Stimulated activated CD4-positive, alpha-beta T cell treated with anti-CD3 and anti-CD28 coated beads, TNF-alpha, amount 100 ng/mL, for 1 hour (primary cell): ENCODE measurements at places on chromosomes 13 and 19.

GRCh38 chr19:7326105-7326877, 22.4 kb upstream of the ARHGEF18 start:
- DNase-seq, result no peak

DNA sequence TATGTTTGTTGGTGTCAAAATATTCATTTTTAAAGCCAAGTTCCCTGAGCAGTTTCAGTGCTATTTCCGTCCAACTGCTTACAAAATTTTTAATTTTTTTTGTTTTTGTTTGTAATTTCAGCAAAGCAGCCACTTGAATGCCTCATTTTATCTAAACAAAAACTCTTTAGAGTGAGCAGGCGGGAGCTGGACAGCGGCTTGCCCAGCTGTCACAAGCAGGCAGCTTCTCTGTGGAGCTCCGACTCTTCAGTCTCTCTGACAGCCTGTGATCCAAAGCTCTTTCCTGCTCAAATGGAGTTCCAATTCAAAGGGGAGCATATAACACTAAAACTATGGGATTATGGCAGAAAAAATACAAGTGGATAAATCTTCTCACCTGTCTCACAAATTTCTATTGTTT, 618.3 kb upstream of the PCDH20 start:
- DNase-seq, result no peak

DNA sequence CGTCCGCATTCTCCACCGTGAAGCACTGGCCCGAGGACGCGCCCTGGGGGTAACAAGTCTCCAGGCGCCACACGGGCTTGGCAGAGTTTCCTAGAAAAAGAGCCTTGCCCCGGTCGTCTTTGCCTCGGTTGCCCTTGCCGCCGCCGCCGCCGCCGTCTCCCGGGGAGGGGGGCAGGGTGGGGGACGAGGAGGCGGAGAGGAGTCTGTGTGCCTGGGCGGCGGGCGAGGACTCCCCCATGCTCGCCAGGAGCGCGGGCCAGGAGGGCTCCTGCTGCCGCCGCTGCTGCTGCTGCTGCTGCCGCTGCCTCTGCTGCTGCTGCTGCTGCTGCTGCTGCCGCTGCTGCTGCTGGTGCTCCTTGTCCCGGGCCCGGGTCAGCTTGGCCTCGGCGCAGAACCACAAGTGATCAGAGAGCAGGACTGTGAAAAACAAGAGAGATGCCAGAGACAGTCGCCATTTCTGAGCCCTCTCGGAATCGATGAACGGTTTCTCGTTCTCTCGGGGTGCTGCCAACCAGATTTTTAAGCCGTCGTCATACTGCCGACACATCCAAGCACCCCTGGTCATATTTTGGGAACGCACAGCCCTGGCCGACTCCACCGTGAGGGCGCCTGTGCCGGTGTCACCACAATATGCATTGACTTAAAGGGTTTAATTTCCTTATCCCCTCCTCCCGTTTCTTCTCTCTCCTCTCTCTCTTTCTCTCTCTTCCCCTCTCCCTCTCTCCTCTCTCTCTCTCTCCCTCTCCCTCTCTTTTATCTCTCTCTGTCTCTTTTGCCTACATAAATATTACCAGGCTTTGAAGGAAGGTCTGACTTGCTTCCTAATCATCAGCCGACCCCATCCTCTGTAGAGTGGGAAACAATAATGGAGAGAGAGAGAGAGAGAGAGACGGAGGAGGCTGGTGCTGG, 349.1 kb downstream of the LIG4 start:
- DNase-seq, result no peak

- no peak for DNase-seq
Observed at GRCh38 chr13:112053167-112053743, 13.7 kb upstream of the SOX1 start.

DNA sequence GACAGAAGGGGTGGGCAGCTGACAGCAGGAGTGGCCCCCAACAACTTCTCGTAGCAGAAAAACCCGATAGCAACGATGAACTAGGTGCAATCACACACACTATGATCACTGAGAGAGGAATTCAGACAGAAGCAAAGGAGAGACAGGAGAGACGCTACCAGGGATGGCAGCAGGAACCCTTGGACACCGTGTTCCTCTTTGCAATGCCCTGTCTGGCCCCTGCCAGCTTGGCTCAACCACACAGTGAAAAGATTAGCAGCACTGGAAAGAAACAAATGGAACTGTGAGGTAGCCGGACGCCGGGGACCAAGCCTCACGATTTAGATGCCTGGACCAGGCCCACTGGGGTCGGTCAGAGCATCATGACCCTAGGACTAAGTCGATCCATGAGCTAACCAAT, 23.6 kb downstream of the DCAF15 start:
- DNase-seq, result no peak

DNA sequence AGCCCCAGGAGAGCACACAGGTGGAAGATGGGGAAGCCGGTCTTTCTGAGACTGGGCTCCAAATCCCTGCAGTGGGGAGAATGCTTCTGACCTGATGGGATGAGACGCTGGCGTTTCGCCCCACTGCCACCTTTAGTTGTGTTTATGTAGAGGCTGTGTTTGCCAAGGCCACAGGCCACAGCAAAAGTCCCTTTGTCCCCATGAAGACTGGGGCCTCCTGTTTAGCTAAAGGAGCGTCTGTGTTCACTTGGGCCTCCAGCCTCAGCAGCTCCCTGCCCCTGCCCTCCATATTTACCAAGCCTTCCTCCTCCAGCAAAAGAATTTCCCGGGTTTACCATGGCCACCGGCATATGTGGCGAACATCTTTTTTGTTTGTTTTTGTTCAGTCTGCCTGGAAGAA, 10.4 kb upstream of the KLK14 start:
- DNase-seq, result no peak

DNA sequence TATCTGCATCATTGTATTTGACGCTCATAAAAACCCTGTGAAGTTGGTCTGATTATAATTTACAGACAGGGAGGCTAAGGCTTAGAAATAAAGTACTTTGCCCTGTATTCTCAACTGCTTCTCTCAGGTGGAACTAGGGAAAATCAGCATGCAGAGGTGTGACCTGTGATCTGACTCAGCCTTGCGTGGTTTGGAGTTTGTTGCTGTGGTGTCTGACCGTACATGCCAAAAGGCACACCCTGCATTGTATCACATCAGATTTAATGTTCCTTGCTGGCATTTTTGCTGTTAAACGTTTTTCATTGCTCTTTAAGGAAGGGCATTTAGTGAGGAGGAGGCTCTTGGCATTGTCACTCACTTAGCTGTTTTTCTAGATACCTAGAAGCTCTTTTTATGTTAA, 58.8 kb upstream of the C1QTNF9B start:
- DNase-seq, result no peak

- DNase-seq, result no peak
Observed at GRCh38 chr19:19418555-19419260, 13.2 kb downstream of the GATAD2A start.

- peak; percentile 41 for DNase-seq
Observed at GRCh38 chr19:6125571-6125989, 9.9 kb upstream of the ACSBG2 start.

DNA sequence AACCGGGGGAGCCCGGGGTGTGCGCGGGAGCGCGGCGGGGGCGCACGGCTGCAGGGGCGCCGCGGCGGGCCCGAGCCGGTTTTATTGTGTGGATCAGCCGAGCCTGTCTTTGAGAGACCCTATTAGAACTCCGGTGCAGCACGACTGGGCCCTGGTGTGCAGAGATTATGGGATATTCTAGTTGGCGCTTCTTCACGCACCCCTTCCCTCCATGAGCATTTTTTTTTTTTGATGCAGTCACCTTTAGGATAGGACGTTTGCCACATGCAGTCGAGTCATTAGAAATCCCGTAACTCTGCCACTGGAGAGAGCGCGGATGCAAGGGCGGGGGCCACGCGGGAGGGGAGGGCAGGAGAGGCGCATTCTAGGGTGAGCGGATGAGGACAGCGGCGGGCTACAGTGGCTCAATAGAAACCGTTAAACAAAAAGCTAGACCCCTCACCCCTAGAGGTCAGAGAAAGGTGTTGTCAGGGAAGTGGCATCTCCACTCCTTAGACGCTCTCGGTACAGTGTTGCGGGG, 3.7 kb downstream of the FGF9 start:
- no peak for DNase-seq

DNA sequence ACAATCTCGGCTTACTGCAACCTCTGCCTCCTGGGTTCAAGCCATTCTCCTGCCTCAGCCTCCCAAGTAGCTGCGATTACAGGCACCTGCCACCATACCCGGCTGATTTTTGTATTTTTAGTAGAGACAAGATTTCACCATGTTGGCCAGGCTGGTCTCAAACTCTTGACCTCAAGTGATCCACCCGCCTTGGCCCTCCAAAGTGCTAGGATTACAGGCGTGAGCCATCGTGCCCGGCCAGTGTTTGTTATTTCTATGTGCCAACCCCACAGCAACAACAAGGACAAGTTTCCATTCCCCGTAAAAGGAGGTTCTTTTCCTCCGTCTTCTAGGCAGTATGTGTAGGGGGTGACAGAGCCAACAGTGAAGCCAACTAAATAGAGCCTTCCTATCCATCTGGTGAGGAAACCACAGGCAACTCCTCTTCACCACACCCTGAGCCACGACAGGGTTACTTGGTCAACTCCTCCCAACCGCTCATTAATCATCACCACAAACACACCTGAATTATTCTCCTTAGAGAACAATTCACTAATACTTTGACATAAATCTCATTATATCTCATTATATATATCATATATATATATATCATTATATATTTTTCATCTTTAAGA, 25.5 kb downstream of the FOXO1 start:
- no peak for DNase-seq

GRCh38 chr13:95184317-95184716, 116.9 kb downstream of the ABCC4 start:
- no peak for DNase-seq

DNA sequence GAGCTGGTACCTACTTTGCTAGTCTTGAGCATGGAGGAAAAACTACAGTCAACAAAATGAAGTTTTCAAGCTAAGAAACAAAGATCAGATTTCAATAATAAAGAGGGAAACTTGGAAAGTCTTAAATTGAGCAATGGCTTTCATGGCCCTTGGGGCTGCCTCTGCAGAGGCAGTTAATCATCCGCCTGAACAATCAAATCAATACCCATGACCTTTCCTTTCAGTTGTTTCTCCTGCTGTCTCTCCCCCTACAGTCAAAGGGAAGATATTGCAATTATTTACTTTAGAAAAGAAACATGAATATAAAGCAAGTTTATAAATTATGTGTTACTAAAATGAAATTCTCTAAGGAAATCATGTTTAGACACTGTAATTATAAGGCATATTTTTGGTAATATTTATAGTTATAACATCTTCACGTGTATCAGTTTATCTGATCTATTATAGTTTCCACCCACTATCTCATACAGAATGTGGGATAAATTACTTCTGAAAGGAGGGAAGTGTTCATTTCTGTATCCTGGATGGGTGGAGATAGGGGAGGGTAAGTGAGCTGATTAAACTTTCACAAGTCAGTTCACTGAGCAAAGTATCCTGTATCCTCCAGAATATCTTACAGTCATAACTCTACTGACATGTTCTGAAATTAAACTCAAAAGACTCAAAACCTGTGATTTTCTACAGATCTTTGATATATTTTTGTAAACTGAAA, 72.4 kb upstream of the TSC22D1 start:
- DNase-seq, result no peak

DNA sequence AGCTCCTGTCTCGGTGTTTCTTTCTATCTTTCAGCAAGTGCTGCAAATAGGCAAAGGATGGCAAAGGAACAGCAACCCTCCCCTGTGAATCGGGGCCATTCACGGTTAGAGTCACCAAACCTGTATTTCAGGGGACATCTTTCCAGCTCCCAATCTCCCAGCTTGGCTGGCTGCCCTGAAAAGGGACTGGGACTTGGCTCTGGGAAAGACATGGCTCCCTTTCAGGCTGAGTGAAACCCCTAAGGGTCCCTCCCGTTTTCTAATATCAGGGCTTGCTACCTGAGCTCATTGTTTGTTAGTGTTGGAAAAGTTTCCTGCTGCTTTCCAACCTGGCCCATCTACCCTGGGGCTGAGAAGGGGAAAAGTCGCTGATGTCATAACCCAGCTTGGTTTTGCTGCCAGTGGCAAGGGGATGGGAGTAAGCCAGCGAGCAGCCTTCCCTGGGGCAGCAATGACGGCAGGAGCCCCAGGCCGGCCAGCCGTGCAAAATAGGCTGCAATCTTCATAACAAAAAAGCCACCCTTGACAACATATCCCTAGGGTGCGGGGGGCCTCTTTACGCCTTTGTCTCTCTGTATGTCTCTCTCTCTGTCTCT, 29.9 kb downstream of the SERP2 start:
- no peak for DNase-seq

- DNase-seq, result no peak
Observed at GRCh38 chr19:40803170-40803856, 4.3 kb downstream of the EGLN2 start.

DNA sequence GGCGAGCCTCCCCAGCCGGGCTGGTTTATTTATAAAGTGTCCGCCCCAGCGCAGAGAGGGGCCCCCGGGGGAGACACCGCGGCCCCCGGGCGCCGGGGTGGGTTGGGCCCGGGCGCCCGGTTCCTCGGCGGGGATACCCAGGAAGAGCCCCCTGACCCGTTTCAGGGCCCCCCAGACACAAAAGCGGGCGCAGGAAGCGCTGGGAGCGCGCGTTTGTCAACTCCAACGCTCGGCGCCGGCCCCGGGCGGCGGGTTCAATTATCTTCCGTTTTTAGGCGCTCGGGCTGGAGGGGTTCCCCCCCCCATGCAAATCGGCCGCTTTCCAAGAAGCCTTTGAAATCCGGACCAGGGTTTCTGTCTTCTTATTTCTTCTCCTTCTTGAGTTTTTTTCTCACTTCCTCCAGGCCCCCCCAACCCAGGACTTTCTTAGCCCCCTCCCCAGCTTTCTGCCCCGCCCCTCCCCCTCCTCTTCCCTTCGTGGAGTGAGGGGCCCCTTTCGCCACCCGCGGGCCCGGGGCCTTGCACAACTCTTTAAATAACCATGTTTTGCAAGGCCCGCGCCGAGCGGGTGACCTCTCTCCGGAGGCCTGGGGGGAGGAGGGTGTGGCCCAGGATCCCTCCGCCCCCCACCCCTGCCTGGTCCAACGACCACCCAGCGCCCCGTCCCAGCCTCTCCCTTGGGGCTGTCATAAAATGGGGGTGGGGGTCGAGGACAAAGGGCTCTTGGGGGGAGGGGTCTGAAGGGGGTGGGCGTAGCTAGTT, 935 bp downstream of the ARID3A start:
- DNase-seq, result no peak

DNA sequence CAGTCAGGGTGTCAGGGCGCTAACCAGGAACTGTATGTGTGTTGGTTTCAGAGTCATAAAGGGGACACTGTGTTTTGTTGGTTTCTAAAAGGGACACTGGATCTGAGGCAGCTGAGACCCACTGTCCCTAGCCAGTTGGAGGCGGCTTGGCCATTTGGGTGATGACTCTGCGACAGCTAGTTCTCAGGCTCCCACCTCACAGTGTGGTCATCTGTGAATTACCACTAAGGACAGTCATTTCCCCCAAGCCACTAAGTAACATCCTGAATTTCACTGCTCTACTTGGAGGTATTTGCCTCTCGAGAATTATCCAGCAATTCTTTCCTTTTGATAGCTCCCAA, 51.5 kb downstream of the EPS15L1 start:
- DNase-seq, result no peak

DNA sequence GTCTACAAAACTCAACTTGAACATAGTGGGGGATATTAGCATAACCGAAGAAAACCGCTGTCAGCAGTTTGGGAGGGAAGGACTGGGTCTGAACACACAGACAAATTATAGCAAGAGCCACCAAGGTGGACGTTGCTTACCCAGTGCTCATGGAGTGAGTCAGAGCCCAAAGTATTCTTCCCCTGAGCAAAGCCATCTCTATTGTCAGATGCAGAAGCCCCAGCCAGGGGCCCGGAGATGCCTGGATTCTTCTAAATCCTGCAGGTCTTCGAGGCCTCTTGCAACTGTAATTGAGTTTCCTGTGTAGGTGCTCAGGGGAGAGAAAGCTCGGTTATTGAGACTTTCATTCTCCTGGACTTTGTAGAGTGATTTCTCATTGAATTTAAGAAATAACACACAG, 384.5 kb downstream of the IRS2 start:
- no peak for DNase-seq

GRCh38 chr13:60326273-60326672, 70.7 kb upstream of the TDRD3 start:
- DNase-seq, result no peak
